CD8-positive, alpha-beta memory T cell (primary cell): ENCODE measurements at places on chromosomes 5 and 9.

- no peaks in the 10 kb centered on the region for H3K36me3 ChIP-seq
- no peak overlapping the region for H3K4me3 ChIP-seq
- H3K4me1 ChIP-seq: no peaks in the 10 kb centered on the region
- no peak overlapping the region for H3K27ac ChIP-seq
Observed at GRCh38 chr5:138936968-138937345, 61.8 kb upstream of the LRRTM2 start.

- DNase-seq: no peak
- no peak overlapping the region for H3K4me3 ChIP-seq
Observed at GRCh38 chr5:139698490-139699146, 50.5 kb downstream of the CXXC5 start.

- H3K4me3 ChIP-seq: no peak overlapping the region
- no peak overlapping the region for H3K27ac ChIP-seq
- no peaks in the 10 kb centered on the region for H3K4me1 ChIP-seq
- no peak for DNase-seq
- no peaks in the 10 kb centered on the region for H3K27me3 ChIP-seq
Observed at GRCh38 chr9:68821911-68822310, 116.9 kb downstream of the PIP5K1B start.

DNA sequence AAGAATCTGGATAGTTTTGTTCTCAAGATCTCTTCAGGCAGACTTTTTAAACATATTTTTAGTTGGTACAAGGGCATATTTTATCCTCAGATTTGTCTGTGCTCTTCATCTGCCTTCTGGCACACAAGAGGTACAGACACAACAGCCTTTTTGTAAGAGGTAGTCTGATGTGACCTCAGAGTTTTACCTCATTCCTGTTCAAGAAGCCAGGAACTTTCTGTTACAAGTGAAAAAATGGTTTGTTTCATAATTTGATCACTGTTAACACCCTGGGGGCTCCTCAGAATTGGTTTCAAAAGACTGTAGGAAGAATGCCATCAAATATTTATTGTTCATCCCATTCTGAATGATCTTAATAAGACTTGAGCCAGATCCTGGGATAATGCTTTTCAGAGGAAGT, 136.7 kb downstream of the PRKACG start:
- no peak overlapping the region for H3K27ac ChIP-seq
- H3K27me3 ChIP-seq: no peaks in the 10 kb centered on the region
- no peak for DNase-seq
- no peaks in the 10 kb centered on the region for H3K36me3 ChIP-seq

- no peak overlapping the region for H3K4me3 ChIP-seq
- no peaks in the 10 kb centered on the region for H3K36me3 ChIP-seq
- H3K27ac ChIP-seq: no peak overlapping the region
- no peaks in the 10 kb centered on the region for H3K27me3 ChIP-seq
- DNase-seq: no peak
Observed at GRCh38 chr9:119370816-119371215, 1.6 kb upstream of the BRINP1 start.

- DNase-seq: no peak
- peaks cover 5% of the 10 kb centered on the region for H3K27me3 ChIP-seq
- H3K4me3 ChIP-seq: no peak overlapping the region
- H3K36me3 ChIP-seq: no peaks in the 10 kb centered on the region
- no peak overlapping the region for H3K27ac ChIP-seq
Observed at GRCh38 chr5:154464438-154464837, 13.6 kb downstream of the HAND1 start.

- no peaks in the 10 kb centered on the region for H3K27me3 ChIP-seq
- H3K36me3 ChIP-seq: no peaks in the 10 kb centered on the region
- H3K4me1 ChIP-seq: no peaks in the 10 kb centered on the region
- H3K27ac ChIP-seq: no peak overlapping the region
- no peak for DNase-seq
Observed at GRCh38 chr9:93713716-93714115, 137.3 kb downstream of the PHF2 start.
